ENCODE measurements at places on chromosomes 7 and 10.

DNA sequence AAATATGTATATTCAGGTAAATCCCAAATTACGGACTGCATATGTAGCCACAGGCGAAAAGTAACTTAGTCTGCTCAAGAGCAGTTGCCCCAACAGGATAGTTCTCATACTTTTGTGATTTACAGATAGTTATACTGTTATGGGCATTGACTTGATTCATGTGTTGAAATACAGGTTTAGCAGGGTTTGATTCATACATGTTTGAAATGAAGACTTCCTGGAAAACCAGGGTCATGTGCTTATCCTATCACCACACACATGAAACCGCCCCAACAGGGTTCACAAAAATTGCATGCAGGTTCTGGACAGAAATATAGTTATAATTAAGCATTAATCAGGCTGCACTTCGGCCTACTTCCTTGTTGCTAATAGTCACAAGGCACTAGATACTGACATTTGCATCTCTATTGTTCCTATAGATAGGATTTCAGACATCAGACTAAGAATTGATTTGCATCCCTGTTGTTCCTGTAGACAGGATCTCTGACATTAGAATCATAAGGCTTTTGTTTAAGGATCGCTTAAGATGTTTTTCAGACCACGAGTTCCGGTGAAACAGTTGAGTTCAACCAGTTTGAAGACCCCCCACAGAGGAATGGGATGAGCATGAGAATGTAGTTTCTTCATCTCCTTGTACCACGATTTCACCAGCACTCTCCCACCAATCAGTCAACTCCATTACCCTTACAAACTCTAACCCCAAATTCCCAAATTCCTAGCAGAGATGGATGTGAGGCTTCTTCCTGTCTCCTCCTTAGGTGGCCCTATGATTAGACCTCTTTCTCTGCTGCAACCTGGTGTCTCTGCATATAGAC is 2.0 kb upstream of the ZNF398 start:
- peak; percentile 78 for DNase-seq

DNA sequence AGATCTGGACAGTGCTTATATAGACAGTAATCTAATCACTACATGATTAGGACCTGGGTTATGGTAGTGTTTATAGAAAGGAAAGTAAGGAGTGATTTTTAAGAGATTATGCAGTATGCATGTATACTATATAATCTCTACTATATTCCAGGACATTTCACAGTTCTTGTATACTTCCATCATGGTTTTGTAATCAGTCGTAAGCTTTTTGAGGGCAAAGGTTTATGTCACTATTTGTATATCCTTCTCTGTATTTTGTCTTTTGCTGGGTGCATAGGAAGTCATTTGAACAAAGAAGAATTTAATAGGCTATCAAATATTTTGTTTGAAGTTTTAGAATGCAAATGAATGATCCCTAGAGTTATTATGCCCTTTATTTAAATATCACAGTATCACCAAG is 39.2 kb downstream of the RSBN1L start:
- no peak for DNase-seq

DNA sequence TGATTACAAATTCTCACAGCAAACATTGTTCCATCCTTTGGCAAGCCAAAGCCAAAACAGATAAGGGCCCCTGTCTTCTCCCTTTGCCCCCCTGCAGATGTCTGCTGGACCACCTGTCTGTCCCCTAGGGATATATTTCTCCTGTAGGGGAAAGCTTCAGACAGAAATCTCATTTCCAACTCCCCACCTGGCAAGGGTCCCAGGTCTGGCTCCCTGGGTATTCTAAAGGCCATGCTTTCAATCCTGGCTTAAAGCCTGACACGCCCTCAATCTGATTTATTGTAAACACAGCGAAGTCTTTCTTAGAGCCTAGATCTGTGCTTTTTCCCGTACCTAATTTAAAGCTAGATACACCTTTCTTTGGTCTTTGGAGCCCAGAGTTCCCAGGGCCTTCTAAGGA is 66.1 kb downstream of the KCNMA1 start:
- no peak for DNase-seq

- DNase-seq, result no peak
Observed at GRCh38 chr10:31132681-31133244, 101.1 kb upstream of the ZNF438 start.

DNA sequence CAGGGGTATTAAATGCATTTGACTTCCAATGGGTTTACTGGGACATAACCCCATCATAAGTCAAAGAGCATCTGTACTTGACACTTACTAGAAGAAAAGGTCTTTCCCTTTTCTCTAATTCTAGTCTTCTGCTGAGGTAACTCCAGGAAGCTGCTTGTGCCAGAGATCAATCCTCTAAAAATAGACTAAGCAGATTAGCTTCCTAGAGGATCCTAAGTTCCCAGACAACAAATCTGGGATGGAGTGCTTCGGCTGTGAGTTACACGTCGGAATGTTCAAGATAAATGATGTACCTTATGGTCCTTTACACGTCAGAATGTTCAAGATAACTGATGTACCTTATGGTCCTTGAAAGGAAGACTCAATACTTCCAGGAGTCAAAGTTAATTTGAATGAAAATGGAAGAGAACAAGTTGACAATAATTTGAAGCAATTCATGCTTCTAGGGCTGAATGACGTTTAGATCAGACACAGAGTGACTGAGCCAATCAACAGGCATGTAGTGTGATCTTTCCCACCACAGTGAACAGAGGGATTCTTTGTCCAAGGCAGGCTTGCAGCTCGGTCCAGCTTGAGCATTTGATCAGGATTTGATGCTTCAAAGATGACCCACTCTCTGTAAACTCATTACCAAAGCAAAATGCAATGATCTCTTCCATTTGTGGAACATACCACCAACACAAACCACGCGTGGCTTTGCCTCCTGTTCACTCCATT is 63.8 kb downstream of the SLC37A3 start:
- no peak for DNase-seq

GRCh38 chr10:98016772-98017475 is 13.5 kb downstream of the CRTAC1 start:
- DNase-seq, result no peak

DNA sequence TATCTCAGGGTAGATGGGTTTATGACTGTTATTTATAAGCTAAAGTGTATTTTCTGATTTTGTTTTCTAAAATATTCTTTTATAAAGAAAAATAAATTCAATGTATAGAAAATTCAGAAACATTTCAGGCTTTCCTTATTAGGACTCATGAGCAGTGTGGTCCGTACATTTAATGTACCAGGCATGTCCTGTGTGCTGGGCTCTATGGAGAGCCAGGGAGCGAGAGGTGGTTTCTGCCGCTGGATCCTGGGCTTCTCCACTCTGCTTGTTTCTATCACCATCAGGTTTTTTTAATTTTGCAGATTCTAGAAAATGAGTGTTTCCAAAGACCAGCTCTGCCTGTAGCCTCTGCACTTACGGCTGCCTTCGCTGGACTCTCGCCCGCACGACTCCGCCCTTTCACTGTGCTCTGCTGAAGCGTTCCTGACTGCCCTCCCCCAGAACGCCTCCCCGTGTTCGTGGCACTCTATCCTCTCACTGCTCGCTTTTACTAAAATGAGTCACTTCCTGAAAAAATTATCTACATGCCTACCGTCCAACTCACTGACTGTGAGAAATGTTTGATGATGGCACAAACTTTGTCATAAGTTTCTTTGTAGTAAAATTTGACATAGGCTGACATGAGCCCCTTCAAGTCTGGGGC is 188.5 kb downstream of the ZMYND11 start:
- no peak for DNase-seq

DNA sequence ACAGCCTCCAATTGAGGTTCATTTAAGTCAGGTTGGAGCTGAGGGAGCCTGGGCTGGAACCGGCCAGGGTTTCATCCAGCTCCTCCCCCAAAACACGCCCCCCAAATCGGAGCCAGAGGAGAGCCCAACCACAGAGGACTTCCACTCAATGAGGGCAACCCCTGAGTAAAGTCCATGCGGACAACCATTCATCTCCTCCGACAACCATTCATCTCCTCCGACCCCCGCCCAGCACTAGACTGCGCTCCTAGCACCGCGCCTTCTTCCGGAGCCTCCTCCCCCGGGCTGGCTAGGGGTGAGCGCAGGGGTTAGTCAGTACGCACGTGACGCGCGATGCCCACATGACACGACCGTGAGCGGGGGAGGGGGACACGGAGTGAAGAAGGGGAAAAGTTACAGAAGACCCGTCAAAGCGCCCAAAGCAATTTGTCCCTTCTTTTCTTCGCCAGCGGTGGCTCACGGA is 1.4 kb downstream of the MAGI2 start:
- DNase-seq, result peak; percentile 86

DNA sequence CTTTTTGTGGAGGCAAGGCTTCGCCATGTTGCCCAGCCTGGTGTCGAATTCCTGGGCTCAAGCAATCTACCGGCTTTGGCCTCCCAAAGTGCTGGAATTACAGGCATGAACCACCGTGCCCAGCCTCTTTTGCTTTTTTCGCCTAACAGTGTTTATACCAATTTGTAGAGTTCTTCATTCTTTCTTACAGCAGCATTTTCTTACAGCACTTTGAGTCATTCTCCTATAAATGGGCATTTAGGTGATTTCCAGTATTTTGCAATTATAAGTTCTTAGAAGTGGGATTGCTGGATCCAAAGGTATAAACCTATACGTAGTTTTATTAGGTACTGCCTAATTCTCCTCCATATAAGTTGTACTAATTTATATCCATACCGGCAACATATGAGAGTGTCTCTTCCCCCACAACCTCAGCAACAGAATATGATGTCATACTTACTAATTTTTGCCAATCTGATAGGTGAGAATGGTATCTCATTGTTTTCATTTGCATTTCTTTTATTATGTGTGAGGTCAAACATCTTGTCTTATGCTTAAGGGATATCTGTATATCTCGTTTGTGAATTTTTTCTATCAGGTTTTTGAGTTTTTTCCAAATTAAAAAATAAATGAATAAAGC is 39.1 kb downstream of the SUFU start:
- no peak for DNase-seq

DNA sequence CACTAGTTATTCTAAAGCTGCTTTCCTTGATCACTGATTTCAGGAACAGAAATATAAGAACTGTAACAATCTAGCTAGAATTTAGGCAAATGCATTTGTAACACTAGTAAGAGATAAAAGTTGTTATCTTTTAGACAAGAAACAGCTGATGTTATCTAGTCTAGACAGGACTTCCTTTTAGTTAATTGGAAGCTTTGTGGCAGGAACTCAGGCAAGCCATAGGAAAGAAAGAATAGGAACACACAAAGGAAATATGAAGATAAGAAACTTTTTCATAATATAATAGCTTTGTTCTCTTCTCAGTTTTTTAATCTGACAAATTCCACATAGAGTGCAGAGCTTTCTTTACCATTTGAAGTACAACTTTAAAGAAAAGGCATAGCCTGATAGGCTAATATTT is 59.0 kb upstream of the AGR3 start:
- DNase-seq, result no peak

DNA sequence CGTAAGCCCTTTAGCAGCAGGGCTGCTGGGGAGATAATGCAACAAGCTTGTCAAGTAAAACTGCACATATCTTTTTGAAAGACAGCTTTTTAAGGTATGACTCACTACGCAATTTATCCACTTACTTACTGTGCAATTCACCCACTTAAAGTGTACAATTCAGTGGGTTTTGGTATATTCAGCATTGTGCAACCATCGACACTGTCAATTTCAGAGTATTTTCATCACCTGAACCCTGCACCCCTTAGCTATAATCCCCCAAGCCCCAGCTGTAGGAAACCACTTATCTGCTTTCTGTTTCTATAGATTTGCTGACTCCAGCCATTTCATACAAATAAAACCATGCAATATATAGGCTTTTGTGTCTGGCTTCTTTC is 168.0 kb downstream of the PTPN20 start:
- DNase-seq, result no peak

- no peak for DNase-seq
Observed at GRCh38 chr10:24871011-24871935, 81.1 kb downstream of the PRTFDC1 start.

All from H9 (cell line).